ENCODE measurements at places on chromosomes 16 and 17. TPM values are rescaled to one million over a fixed set of nuclear protein-coding genes. Genes with fewer than 3 reads are reported as not detected.

Gene SDR42E2
- total RNA-seq: 0.11 TPM

Gene TMEM114
- not detected for total RNA-seq

Gene TMEM235
- total RNA-seq: not detected

Gene KCNJ18
- not detected for total RNA-seq

Gene NEUROD2
- total RNA-seq: not detected

Gene CES5A
- not detected for total RNA-seq

Gene ASGR1
- 0.46 TPM for total RNA-seq

GRCh38 chr16:30774367-30775130 is 12.4 kb downstream of the RNF40 start:
- no peak for DNase-seq

DNA sequence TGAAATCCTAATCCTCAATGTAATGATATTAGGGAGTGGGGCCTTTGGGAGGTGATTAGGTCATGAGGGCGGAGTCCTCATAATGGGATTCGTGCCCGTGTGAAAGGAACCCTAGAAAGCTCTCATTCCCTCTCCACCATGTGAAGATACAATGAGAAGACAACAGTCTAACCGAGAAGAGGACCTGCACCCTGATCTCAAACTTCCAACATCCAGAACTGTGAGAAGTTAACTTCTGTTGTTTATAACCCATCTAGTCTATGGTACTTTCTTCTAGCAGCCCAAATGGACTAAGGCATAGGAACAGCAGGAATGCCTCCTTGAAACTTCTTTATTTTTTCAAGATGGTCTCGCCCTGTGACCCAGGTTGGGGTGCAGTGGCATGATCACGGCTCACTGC is 24.7 kb downstream of the WSB1 start:
- DNase-seq: no peak

DNA sequence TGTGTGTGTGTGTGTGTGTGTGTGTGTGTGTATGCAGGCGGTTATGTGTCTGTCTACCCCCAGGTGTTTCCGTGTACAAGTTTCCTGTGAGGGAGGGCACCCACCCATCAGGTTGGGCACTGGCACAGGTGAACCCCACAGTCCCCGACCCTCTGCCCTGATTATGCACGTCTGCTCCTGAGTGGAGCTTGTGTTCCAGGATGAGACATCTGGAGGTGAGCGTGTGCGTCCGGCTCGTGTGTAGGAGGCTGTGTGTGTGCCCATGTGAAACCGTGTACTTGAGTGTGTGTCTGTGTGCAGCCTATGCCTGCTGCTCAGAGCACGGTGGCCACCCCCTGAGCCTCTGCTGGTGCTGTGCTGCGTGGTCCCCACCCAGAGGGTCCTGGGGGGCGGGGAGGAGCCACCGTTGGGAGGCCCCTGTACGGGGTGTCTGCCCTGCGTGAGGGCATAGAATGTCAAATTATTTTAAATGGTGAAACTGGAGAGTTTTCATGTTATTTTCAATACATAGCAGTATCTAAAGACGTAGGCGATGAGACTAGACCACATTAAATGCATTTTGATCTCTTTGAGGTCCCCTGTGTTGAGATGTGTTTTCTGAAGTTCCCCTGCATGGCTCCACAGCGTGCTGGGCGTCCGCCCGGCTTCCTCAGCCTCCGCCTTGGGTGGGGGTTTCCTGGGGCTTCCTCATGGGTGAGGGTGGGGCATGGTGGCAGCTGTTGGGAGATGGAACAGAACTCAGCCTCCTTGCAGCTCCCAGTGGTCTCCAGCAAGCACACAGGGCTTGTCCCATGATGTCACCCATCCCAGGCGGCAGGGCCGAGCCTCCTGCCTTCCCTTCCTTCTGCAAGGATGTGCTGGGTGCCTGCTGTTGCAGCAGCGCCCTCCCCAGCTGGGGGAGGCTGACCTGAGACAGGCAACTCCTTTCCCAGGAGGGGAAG is 43.4 kb downstream of the KCNJ12 start:
- peak; percentile 43 for DNase-seq

- DNase-seq: no peak
Measured at GRCh38 chr17:7080456-7081041, 498 bp upstream of the CLEC10A start.

DNA sequence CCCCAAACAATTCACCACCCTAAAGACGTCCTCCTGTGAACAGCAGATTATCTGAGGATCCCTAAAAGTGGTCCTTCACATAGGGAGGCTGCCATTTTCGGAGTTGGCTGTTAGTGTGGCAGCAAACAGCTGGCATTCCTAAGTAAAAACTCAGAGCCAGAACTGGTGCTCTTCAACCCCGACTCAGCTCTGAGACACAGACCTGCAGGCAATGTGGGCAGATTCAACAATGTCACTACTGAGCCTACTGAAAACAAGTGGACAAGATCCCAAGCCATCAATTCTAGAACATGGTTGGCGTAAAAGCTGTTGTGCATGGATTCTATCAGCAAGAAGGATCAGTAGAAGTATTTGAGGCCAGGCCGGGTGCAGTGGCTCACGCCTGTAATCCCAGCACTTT is 247.2 kb downstream of the NTN1 start:
- DNase-seq: no peak

GRCh38 chr16:66516808-66517585 is 32.9 kb downstream of the TK2 start:
- peak; percentile 66 for DNase-seq

- no peak for DNase-seq
Measured at GRCh38 chr17:77757561-77757898, 201.0 kb upstream of the TNRC6C start.

DNA sequence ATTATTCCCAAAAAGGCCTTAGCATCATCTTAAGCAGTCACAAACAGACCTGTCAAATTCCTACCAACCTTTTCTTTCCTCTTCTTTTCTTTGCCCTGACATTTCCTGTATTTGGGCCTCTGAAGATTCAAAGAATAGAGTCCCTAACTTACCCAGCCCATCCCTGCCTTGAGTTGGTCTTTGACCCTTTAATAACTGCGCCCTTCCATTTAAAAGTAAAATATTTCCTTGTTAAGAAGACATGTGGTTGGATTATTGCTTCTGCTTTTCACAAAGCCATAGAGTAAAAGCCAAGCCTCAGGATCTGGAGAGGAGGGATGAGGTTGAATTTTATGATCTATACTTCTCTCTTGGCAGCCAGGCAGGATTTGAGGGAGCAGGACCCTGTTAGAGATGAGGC is 13.2 kb upstream of the CCL23 start:
- DNase-seq: no peak

- peak; percentile 28 for DNase-seq
Measured at GRCh38 chr17:76492989-76493501, 8.2 kb downstream of the RHBDF2 start.

DNA sequence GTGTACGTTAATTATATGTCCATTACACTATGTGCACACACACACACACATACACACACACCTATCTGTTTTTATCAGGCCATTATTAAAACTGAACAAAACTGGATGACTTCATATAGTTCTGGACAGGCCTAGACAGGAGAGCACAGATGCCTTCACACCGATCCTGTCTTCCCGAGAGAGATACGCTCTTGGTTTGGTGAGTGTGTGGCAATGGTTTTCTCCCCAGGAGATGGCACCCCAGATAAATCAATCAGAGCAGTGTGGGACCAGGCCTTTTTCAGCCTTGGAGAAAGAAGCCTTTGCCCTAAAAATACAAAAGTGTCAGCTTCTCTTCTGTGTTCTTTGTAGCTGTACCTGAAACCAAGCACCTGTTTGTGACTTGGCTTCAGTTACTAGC is 83.7 kb downstream of the CPPED1 start:
- no peak for DNase-seq

DNA sequence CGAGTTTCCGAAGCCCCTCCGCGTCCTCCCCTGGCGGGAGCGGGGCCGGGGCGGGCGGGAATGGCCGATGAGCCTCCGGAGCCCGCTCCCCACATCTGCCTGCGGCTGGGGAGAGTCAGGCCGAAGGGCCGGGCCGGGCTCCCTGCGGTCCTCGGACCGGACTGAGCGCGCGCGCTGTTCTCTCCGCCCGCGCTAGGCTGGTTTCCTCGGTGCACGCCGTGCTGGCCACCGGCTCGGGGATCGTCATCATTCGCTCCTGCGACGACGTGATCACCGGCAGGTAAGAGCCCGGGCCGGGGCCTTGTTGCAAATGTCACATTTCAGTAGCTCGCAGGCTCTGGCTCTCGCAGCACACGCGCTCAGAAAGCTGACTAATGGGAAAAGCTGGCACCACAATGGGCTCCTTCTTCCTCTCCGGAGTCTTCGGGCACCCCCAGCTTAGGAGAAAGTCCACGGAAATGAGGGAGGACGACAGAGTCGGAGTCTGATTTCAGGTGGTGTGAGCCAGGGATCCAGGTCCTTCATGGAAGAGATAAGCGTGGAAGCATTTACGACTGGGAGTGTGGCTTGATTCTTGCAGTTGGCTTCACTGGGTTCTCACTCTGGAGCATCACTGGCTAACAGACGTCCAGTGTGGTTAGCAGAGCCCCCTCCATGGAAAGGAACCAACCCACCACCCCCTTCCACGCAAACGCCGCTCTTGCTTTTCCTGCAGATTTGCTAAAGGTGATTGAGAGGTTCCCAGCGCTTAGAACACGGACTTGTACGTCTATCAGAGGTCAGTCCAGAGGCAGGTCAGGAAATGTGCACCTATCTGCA is 715 bp downstream of the TLCD3A start:
- DNase-seq: peak; percentile 4

All from CD8-positive, alpha-beta memory T cell (primary cell).